ENCODE measurements at places on chromosomes 5 and 9. TPM values are rescaled to one million over a fixed set of nuclear protein-coding genes. Genes with fewer than 3 reads are reported as not detected.

DNA sequence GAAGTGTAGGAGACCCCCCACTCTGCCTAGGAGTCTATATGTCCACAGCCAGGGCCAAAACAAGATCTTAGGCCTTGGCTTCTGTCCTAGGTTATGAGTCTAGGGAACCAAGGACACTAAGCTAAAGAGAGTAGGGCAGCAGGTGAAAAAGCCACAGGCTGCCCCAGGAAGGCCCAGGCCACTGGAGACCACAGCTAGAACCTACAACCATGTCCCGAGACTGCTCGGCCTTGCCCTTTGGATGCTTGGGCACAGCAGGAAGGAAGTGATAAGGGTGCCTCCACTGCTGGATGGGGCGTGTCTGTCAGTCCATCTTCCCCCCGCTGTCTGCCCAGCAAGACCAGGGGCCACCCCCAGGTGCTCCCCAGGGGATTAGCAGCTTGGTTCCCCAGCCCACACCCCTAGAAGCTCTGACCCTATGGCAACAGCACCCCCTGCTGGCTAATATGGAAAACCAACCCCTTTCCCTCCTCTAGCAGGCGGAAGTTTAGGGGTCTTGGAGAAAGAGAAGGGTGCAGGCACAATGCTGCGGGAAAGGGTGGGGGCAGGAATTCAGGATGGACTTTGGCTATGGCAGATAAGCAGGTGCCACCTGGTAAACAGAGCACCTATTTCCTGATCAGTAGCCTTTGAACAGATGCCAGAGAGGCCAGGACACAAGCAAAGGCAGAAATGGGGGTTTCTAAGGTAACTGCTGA lies 10.5 kb upstream of the IRF1 start:
- DNase-seq, result peak; percentile 71

GRCh38 chr9:6109571-6109970 lies 94.1 kb upstream of the RANBP6 start:
- DNase-seq, result no peak

Gene FIBCD1
- total RNA-seq, result not detected

DNA sequence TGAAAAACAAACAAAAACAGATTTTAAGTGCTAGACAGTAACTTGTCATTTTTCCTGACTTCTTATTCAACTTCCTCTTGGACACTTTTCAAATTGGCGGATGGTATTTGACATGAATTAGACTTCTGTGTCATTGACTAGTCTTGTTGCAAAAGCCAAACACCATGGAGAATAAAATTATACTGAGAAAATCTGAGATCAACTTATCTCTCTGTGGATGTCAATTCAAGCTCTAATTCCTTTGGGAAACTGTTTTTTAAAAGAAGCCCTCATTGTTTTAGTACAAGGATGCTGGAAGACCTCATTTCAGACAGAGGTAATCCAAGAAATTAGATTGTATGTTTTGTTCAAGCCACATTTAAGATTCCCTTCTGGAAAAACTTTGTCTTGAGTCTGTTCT lies 831.0 kb downstream of the SEMA5A start:
- no peak for DNase-seq

DNA sequence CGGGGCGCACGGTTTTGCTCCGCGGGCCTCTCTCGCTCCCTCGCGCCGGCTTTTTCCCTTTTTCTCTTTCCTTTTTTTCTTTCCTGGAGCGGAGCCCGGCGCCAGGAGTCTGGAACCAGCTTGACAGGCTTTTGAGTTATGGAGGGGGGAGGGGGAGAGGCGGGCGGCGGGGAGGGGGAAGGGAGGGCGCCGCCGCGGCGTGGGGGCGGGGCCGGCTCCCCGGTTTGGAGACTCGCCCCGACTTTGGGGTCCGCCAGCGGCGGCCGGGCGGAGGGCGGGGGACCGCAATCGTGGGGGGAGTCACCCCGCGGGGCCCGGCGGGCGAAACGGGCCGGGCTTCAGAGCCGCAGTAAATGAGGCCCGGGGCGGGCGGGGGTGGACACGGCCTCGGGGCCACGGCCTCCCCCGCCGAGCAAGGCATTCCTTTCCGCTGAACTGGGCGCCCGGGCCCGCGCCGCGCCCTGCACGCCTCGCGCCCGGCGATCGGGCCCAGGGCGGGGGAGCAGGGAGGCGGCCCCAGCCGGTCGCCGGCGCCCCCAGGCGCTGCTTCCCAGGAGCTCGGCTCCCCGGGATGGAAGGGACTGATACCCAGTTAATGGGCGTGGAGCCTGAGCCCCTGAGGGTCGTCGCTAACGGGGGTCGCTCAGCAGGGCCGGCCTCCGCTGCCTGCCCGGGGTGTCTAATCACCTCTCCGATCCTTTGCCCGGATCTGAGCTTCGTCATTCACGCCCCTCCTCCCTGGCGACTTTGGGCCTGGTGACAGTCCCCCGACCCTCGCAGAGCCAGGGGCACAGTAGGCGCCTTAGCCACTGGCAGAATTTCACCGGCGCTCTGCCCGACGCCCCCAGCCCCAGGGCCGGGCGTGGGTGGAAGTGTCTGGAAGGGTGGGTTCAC lies 138.1 kb downstream of the C9orf50 start:
- DNase-seq, result peak; percentile 69

Data from endothelial cell of umbilical vein (primary cell).